ENCODE measurements at places on chromosomes 7 and 10. TPM values are rescaled to one million over a fixed set of nuclear protein-coding genes. Genes with fewer than 3 reads are reported as not detected.

- DNase-seq, result no peak
These were observed 13.8 kb upstream of the POT1 start for GRCh38 chr7:124943472-124943871.

DNA sequence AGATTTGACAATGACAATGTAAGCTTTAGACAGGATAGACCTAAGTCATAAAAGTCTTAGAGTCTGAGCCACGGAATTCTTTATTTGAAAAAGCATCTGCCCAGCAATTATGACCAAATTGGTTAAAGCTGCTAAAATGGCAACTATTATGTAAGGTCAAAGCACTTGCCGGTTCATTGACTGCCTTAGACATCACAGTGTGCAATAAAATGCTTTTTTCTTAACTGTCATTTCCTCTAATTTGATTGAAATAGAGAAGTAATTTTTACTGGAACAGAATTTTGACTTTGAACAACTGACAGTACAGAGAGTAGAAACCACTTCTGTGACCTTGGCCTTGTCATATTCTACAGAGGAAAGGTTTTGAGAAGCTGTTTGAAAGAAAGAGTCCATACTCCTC is 142.9 kb downstream of the THSD7A start:
- no peak for DNase-seq

DNA sequence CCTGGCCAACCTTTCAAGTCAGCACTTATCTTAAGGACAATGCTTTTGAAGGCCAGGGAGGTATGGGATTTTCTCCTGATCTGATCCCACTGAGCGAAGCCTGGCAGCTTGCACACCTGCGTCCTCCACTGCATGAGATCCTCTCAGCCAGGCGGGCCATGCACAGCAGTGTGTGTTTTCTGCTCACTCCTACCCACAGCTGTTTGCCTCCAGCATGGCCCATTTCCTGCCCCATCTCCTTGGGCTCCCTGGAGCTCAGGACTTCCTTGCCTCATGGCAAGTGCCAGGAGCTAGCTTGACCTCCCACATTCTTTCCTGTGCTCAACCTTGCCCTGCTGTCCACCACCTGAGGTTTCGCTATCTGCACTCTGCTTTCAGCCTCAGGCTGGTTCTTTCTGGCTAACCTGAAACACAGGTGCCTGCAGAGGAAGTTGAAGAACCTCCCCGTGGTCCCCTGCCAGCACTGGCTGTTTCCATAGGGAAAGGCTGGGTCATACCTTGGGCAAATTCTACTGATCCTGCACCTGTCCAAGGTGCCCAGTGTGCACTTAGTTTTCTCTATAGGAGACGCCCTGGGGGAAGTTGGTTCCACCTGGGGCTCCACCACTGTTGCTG is 43.9 kb upstream of the EEPD1 start:
- DNase-seq, result no peak

DNA sequence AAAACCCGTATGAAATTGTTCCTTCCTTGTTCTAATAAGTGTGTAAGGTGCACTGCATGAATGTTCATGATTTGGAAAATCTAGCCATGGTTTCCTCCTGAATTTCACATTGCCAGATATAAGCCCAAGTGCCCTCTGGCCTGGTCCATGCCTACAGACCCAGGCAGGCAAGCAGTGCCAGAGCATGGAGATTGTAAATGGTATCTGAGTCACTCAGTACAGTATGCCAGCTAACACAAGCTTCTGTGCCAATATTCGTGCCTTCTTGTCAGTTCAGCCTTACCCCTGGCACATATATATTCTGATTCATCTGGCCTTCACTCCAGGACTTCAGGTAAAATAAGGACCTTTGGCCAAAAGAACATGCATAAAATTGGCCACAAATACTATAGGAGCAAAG is 38.4 kb upstream of the PDE1C start:
- no peak for DNase-seq

The MYL10 gene
- total RNA-seq, result not detected

GRCh38 chr10:132447446-132448247 is 50.6 kb downstream of the PWWP2B start:
- peak; percentile 71 for DNase-seq

DNA sequence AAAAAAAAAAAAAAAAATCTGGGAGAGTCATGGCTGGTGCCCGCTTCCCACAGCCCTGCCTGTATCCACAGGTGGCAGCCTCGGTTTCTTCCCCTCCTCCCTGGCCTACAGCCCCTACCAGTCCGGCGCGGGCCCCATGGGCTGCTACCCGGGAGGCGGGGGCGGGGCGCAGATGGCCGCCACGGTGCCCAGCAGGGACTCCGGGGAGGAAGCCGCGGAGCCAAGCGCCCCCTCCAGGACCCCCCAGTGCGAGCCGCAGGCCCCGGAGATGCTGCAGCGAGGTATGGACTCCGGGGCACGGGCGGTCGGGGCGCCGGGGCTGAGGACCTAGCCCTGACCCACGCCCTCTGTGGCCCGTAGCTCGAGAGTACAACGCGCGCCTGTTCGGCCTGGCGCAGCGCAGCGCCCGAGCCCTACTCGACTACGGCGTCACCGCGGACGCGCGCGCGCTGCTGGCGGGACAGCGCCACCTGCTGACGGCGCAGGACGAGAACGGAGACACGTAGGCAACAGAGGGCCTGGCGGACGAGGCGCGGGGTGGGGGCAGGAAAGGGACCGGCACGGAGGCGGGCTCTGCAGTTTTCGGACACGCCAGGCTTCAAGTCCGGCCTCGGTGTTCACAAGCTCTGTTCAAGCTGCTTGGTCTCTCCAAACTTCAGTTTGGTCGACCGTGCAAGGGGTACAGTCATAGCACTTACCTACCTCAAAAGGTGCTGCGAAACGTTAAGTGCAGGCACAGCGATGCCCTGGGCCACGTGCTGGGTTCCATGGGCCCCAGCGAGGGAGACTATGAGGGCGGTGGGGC is 3.9 kb downstream of the NFKB2 start:
- no peak for DNase-seq

The UNCX gene
- 0.55 TPM for total RNA-seq

GRCh38 chr7:151304856-151305255 is 36.8 kb upstream of the NUB1 start:
- DNase-seq, result no peak

The TRIM73 gene
- 0.48 TPM for total RNA-seq

- DNase-seq, result no peak
These were observed 196.7 kb upstream of the MKI67 start for GRCh38 chr10:128322950-128323349.

The GSAP gene
- total RNA-seq, result 4.3 TPM

DNA sequence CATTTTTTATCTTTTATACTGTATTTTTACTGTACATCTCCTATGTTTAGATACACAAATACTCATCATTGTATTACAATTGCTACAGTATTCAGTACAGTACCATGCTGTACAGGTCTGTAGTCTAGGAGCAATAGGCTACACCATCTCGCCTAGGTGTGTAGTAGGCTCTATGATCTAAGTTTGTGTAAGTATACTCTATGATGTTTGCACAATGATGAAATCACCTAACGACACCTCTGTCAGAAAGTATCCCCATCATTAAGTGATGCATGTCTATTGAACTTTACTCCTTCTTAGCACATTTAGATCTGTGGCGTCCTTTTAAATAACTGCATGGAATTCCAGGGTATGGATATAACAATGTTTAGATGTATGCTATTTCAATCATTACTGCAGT is 112.0 kb downstream of the SNX10 start:
- DNase-seq, result no peak

The IFIT2 gene
- total RNA-seq, result 9.4 TPM

GRCh38 chr7:80790877-80791276 is 128.0 kb downstream of the SEMA3C start:
- DNase-seq, result no peak

DNA sequence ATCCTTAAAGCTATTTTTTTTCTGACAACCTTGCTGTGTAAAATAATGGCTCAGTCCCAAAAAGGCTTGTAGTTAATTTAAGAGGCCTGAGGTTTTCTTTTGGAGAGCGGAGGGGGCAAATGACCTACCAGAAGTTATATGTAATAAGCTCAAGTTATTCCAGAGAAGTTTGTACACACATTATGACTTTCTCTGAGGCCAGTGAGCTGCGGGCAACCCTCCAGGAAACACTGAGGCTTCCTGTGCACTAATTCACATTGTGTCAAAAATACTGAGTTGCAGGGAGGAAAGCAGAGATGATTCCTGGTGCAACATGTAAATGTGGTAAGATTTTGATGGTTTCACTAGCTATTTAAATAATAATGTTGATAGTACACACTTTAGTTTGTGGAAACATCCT is 188.6 kb downstream of the DIP2C start:
- no peak for DNase-seq

DNA sequence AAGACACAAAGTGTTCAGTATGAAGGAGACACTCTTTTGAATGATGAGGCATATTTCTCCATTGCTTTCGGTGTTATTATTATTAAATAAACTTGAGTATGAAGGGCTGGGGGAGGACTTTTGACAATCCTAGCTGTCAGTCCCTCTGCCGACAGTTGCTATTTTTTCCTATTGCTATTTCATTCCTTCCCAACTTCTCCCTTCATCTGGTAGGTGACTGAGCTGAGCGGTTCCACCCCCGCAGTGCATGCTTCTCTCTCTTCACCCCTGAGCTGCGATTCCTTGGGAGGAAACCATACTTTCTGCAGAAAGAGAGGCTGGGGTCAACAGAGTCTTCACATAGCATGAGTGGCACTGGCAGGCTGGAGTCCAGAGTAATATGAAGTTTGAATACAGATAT is 261.2 kb upstream of the TAC1 start:
- DNase-seq, result no peak

GRCh38 chr7:75945297-75946168 is 30.6 kb downstream of the POR start:
- no peak for DNase-seq

The METTL2B gene
- total RNA-seq, result 47.5 TPM

- no peak for DNase-seq
These were observed 207.0 kb downstream of the ANK3 start for GRCh38 chr10:60182691-60183090.

The TFPI2 gene
- total RNA-seq, result 33.7 TPM

The C7orf57 gene
- total RNA-seq, result 0.34 TPM

The LOXL4 gene
- 5.7 TPM for total RNA-seq

GRCh38 chr7:152851326-152851725 is 91.8 kb downstream of the ACTR3B start:
- no peak for DNase-seq

The MDH2 gene
- total RNA-seq, result 109 TPM

The SLC26A3 gene
- total RNA-seq, result not detected

- no peak for DNase-seq
These were observed 6.0 kb upstream of the TMED4 start for GRCh38 chr7:44587843-44588711.

DNA sequence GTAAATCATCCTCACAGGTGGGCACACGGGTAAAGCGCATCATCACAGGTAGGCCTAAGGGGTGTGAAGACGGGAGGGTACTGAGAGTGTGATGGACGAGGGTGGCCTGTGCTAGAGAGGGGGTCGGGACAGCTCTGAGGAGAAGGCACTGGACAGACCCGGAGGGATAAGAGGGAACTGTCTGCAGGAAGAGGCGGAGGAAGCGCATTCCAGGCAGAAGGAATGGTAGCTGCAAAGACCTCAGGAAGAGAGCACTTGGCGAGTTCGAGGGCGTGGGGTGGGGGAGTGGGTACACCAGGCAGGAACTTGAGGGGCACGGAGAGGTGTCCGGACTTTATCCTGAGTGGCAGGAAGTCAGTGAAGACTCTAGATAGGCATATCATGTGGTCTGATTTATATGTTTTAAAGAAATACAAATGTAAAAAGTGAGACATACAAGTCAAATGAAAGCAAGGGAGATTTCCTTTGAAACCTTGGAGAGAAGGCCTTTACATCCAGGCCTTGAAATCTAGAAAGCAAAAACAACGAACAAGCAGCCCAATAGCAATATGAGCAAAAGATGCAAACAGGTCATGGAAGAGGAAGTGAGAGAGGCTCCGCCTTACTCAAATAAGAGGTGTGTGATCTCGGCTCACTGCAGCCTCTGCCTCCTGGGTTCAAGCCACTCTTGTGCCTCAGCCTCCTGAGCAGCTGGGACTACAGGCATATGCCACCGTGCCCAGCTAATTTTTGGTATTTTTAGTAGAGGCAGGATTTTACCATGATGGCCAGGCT is 3.6 kb downstream of the LHPP start:
- no peak for DNase-seq

The IFIT1B gene
- total RNA-seq, result not detected

GRCh38 chr10:70657041-70657440 is 15.3 kb upstream of the ADAMTS14 start:
- DNase-seq, result no peak

Measured in kidney epithelial cell (primary cell).